ENCODE measurements at places on chromosomes 13 and 19.
A peak's percentile ranks its signal among the peaks of the same experiment; 100 is the strongest.

- DNase-seq: no peak
Observed at GRCh38 chr19:5118026-5118425, 149.1 kb downstream of the KDM4B start.

GRCh38 chr19:8324186-8325050 is 3.1 kb downstream of the RPS28 start:
- DNase-seq: no peak

- peak; percentile 46 for DNase-seq
Observed at GRCh38 chr19:11410682-11411081, 8.4 kb downstream of the RGL3 start.

- no peak for DNase-seq
Observed at GRCh38 chr13:80342471-80343371, 1.8 kb upstream of the SPRY2 start.

GRCh38 chr13:72908416-72908815 is 126.5 kb downstream of the PIBF1 start:
- no peak for DNase-seq

GRCh38 chr19:53504885-53505284 is 33.1 kb upstream of the ZNF331 start:
- no peak for DNase-seq

GRCh38 chr19:1279782-1280341 is 4.5 kb downstream of the FAM174C start:
- peak; percentile 47 for DNase-seq

GRCh38 chr13:40275636-40276035 is 390.8 kb downstream of the FOXO1 start:
- DNase-seq: peak; percentile 7

- no peak for DNase-seq
Observed at GRCh38 chr13:25225970-25226369, 53.9 kb upstream of the AMER2 start.

DNA sequence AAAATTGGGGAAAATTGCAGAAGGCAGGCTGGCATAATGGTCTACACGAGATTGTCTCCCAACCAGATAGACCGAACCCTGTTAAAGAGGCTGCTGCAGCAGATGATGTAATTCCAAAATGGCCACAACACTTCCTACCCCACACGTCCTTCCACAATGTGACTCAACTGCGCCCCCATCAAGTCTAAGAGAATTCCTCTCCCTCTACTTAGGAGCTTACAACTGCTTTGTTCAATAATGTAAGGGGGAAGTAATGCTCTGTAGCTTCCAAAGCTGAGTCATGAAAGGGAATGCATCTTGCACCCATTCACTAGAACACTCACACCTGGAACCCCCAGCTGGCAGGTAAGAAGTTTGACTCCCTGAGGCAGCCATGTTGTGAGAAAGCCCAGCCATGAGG is 117.8 kb upstream of the IRS2 start:
- no peak for DNase-seq

DNA sequence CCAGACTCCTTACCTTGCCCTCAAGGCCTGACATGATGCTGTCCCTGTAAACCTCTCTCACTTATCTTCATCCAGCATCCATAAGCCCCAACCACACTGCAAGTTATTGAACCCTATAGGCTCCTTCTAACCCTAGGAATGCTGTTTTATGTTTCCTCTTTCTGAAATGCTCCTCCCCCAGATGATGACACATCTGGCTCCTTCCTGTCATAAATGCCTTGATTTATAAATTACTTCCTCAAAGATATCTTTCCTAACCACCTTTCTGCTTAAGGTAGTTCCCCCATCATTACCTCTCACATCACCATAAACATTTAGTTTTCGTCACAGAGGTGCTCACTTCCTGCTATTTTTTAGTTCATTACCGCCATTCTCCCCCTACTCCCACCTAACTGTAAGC is 12.3 kb downstream of the RUBCNL start:
- no peak for DNase-seq

- no peak for DNase-seq
Observed at GRCh38 chr19:47601180-47601904, 7.6 kb upstream of the BICRA start.

GRCh38 chr19:39765091-39766076 is 13.3 kb upstream of the LEUTX start:
- DNase-seq: peak; percentile 26

- no peak for DNase-seq
Observed at GRCh38 chr19:17829855-17830566, 8.7 kb upstream of the INSL3 start.

DNA sequence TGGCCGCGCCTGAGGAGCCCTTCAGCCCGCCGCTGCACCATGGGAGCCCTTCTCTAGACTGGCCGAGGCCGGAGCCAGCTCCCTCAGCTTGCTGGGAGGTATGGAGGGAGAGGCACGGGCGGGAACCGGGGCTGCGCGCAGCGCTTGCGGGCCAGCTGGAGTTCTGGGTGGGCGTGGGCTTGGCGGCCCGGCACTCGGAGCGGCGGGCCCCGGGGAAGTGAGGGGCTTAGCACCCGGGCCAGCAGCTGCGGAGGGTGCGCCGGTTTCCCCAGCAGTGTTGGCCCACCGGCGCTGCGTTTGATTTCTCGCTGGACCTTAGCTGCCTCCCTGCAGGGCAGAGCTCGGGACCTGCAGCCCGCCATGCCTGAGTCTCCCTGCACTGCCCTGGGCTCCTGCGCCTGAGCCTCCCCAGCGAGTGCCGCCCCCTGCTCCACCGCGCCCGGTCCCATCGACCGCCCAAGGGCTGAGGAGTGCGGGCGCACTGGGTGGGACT is 1890.0 kb upstream of the PCDH20 start:
- no peak for DNase-seq

- DNase-seq: no peak
Observed at GRCh38 chr13:29917650-29918049, 67.2 kb upstream of the UBL3 start.

GRCh38 chr19:50739914-50740426 is 16.8 kb downstream of the CLEC11A start:
- no peak for DNase-seq

GRCh38 chr19:43692877-43693276 is 22.9 kb upstream of the PLAUR start:
- DNase-seq: no peak

GRCh38 chr19:5567360-5567969 is at the start of gene TINCR:
TINCR (minus strand) TSS chr19:5567953.
- DNase-seq: no peak

DNA sequence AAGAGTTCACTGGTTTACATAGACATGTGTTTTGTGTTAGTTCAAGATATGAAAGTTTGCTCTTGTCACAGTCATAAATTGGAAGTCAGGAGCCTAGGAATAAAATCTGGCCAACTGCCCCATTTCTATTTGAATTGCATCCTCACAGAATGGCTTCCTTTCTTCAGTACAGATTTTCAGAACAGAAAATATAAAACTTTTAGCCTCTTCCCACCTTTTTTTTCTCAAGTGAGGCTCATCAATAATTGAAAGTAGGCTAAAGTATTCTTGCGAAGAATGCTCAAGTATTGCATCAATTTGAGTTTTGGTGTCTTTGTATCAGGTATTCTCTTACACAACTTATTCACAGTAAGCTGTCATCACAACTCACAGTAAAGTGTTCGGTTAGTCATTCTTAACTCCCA is 802.7 kb downstream of the PCDH9 start:
- DNase-seq: no peak

GRCh38 chr19:6662702-6663101 is 7.3 kb downstream of the TNFSF14 start:
- no peak for DNase-seq

DNA sequence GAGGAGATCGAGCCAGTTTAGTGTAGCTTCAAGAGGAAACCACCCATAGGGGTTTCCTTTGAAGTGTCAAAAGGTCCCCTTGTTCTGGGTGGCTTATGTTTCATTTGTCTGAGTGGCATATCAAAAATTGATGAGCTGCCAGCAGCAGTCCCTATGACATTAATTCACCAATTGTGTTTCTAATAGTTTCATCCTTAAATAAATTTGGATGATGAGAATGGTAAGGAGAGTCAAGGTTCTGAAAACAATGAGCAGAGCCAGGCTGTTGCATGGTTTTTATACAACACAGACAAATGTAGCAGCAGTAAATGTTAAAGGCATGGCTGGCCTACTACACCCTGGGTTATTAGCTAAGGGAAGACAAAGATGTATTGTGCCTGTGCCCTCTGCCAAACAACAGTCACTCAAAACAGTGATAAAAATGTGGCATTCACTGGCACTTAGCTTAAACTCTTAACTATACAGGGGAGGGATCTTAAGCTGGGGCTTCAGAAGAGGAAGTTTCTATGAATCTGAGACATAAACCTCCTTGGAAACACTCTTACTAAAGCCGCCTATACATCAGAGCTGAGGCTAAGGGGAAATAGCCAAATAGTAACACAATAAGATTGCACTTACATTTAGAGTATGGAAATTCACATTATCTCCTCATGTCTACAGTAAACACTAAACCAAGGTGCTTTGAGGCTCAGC is 200.5 kb downstream of the POU4F1 start:
- no peak for DNase-seq

DNA sequence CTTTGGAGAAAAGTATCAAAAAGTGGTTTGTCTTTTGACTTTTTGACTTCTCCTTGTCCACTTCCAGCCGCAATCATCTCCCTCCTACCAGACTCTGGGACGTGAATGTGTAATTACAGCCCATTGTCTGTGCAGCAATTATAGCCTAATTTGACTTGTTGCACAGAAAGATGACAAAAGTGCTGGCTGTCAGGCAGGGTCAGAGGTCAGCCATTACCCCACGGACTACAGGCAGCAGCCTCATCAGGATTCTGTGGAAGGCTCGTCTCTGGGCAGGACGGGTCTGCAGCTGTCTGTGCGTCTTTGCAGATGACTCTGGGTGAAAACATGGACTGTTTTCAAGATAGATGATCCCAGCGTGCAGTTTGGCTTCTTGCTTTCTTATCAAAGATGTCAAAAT is 102.2 kb upstream of the EDNRB start:
- no peak for DNase-seq

GRCh38 chr19:10625762-10626138 is 397 bp downstream of the SLC44A2 start:
- DNase-seq: no peak

GRCh38 chr13:109884462-109884861 is 98.1 kb upstream of the IRS2 start:
- DNase-seq: no peak

- no peak for DNase-seq
Observed at GRCh38 chr13:78323040-78323439, 280.3 kb downstream of the POU4F1 start.

DNA sequence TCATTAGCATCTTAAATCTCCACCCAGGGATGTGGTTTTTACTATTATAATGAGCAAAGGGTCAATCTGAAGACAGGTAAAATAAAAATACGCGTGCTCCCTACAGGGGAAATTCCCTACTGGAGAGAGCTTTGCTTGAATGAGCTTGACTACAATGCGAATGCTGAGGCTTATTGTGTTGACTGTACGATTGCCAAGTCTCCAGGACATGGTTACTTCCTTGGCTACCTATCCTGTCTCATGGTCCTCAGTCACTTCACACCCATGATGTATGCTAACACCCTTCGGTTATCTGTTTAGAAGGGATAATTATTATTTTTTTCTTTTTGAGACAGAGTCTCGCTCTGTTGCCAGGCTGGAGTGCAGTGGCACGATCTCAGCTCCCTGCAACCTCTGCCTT is 61.7 kb downstream of the ZNF627 start:
- DNase-seq: no peak

DNA sequence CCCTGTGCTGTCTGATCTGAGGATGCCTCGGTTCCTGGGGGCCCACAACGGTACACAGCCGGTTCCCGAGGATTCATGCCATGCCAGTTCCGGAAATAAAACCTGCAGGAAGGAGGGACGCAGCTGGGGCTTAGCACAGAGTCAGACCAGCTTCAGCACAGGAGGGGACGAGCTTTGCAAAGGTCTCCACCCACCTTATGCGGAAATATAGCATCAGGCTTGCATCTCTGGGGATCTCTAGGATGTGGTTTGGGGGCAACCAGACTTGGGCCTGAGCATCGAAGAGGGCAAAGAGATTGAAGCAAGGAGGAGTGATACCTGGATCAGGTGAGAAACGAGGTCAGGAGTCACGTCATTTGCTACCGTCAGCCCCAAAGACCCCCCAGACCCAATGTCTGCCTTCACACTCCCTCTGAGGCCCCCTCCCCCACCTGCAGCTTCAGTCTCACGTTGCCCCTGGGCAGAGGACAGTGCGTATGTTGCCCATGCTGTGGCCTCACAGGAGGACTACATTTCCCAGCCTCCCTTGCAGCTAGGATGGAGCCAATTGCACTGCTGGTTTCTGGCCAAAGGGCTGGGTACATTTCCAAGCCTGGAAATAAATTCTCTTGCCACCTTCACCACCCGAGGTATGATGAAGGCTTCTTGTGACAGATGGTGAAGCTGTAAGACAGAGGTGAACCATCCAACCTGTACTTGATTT is 12.1 kb downstream of the TYK2 start:
- no peak for DNase-seq

- no peak for DNase-seq
Observed at GRCh38 chr19:56718231-56718630, 46.7 kb upstream of the ZNF835 start.

DNA sequence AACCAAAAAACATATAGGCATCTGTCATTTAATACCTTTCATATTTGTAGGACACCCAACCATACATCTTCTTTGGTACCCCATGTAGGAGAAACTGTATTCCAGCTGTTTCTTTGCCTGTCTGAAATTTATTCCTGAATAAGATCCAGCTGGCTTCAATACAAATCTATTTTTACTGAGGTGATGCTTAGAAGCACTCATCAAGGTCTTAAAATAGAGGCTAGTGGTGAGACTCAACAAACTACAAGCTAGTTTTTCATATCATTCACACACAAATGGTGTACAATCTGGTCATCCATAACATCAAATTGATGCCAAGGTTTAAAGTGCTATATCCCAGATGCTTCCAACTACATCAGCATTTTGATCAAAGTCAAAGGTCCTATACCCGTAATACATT is 1071.3 kb upstream of the MIR17HG start:
- DNase-seq: no peak

GRCh38 chr13:52053460-52053859 is 29.0 kb downstream of the UTP14C start:
- DNase-seq: no peak

DNA sequence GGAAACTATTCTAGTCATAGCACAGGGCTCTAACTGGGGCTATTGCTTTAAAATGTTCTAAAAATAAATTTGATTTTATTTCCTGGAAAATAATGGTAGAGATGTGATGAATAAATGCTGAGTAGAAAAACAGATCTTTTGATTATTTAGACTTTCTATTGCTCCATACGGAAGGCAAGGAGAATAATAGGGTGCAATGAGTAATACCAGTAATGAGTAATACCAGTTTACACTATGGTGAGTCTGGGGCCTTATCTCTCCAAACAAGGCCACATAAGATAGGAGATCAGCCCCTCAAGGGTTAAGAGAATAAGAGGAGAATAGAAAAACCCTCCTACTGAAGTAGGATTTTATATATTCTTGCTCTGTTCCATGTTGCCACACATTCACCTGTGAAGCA is 390.4 kb downstream of the KLF5 start:
- DNase-seq: no peak

GRCh38 chr19:58475714-58476497 is at the start of gene ZNF446:
ZNF446 (plus strand) TSS chr19:58476352; CDS start chr19:58477219, 867 bp downstream.
- peak; percentile 97 for DNase-seq

DNA sequence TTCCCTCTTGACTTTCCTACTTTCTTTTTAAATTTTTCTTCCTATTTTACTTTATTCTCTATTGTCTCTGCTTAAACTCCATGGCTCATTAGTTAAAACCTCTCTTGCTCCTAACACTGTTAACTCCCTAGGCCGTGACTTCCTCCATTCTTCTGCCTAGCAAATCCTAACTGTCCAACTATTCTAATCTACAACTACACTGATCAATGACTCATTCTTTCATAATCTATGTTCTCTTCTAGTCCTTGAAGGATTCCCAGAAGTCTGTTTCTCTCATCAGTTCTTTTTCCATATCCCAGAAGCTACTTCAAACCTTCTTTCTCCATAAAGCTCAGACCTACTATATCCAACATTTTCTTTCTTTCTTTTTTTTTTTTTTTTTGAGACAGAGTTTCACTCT is 66.9 kb downstream of the MICU2 start:
- DNase-seq: no peak

Data from HS-27A (cell line).